ENCODE measurements at places on chromosomes 5 and 9.

GRCh38 chr5:107952450-107952849 is 281.7 kb upstream of the EFNA5 start:
- no peak for DNase-seq

- DNase-seq, result no peak
Observed at GRCh38 chr9:24479361-24480059, 66.2 kb downstream of the IZUMO3 start.

DNA sequence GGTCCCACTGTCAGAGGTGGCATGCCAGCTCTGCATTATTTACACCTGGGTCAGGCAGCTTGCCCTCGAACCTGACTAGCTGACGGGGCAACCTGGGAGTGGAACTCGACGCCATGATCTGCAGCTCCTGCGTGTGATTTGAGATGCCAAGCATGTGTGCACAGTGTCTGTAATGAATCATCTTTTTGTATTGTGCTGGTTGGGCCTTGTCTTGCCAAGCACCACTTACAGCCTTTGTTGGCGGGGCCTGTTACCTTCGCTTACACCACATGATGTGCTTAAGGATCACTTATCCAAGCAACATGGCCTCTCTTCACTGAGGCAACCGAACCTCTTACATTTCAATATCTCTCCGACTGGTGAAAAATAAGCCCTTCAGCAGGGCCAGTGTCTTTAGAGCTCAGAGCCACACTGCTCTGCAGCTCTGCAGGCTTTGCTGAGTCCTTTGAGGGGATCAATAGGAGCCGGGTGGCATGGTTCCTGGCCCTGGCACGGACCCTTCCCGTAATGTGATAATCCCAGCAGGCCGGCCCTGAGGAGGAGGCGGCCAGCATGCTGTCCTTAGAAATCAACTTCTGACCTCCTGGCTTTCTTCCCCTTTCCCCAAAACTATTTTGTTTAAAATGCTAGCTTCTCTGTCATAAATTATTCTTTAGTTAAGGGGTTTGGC is 297.7 kb upstream of the CD180 start:
- DNase-seq, result no peak

- DNase-seq, result no peak
Observed at GRCh38 chr9:91418215-91418610, 5.4 kb downstream of the NFIL3 start.

DNA sequence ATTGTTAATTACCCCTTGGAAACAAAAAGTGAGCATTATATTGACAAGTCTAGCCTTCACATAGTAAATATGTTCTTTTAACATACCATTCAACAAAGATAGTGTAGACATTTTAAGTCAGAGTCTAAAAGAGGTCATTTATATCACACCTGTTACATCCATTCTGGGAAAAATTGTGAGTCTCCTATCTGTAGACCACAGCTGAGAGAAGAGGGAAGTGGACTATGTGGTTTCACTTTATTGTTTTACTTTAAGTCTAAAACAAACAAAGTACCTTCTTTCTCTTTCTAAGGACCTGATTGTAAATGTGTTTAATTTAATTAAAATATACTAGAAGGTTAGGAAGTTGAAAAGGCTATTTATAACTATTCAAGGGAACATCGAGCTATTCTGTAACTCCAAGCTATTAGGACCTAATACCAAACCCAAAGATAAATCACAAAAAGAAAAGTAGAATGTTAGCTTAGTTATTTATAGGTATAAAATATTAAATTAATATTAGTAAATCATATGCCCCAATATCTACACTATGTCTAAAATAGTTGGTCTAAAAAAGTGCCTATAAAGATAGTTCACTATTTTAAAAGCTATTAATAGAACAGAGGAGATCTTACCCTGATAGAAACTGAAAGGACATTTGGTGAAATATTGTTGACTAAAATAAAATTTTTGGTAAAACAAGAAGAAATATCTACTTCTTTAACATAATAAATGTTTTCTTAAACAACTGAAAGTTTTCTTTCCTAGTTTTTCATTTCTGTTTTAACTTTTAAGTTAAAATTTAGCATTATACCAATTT is 134.9 kb downstream of the TMEM167A start:
- DNase-seq, result no peak

GRCh38 chr9:129402371-129402739 is 218.5 kb downstream of the C9orf50 start:
- no peak for DNase-seq

DNA sequence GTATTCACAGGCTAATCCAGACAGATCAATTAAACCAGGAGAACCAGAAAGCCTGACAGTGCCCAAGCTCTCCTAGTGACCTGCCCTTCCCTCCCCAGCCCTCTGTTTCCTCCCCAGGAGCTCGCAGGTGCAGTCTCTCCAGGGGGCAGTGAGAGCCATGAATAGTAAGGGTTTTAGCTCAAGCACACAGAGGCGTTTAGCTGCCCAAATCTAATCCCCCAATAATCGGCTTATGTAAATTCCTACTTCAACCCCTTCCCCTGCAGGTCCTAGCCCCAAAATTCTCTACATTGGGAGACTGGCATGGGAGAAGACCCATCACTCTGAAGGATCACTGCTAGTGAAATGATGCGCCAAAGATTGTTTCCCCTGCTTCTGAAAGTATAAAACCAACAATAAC is 10.5 kb upstream of the TAL2 start:
- DNase-seq, result no peak

DNA sequence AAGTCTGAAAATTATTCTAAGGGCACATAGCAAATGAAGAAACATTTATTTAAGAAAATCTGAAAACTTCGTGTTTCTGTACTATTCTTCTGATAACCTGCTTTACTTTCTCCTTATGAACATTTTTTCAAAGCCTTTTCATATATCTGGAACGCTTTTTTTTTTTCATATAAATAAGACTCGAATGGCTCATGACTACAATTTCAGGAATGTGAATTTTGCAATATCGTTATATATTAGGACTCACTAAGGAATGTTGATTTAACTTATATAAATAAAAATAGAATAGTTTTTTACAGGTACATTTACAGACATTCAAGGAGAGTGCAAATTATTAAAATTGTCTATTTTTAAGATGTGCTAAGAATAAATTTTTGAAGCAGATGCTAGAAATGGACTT is 42.9 kb downstream of the GPBP1 start:
- DNase-seq, result no peak

DNA sequence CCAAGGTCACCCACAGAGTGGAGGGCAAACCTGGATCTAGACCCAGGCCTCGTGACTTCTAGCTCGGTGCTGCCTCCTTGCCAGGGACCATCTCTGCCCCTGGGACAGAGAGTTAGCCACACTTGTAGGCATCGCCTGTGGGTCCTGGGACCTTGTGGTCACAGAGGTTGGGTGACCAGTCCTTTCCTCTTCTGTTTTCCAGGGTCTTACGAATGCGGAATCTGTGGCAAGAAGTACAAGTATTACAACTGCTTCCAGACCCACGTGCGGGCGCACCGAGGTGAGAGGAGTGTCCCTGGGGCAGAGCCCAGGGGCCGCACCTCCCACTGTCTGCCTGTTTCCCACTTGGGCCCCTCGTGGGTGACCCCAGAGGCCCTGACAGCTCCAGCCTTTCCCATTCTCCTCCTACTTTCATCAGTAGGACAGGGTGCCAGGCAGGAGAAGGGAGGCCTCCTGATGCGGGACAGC is 76.3 kb downstream of the AMBP start:
- no peak for DNase-seq

DNA sequence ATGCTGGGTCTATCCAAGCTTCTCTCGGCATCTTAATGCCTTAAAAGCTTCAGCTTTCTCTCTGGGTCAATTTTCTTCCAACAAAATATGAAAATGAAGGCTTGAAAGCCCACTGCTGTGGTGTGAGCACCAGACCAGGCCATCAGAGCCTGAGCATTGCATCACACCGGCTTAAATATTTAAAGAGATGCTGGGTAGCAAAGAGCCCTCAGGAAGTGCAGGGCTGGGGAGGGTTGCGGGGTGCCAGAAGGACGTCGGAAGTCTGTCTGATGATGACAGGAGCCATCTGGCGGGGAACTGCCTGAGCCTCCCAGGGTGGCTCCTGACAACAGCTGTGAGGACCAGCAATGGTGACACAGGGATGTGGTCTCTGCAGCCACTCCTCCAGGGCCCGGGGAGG is 185.5 kb downstream of the OLFM1 start:
- no peak for DNase-seq

DNA sequence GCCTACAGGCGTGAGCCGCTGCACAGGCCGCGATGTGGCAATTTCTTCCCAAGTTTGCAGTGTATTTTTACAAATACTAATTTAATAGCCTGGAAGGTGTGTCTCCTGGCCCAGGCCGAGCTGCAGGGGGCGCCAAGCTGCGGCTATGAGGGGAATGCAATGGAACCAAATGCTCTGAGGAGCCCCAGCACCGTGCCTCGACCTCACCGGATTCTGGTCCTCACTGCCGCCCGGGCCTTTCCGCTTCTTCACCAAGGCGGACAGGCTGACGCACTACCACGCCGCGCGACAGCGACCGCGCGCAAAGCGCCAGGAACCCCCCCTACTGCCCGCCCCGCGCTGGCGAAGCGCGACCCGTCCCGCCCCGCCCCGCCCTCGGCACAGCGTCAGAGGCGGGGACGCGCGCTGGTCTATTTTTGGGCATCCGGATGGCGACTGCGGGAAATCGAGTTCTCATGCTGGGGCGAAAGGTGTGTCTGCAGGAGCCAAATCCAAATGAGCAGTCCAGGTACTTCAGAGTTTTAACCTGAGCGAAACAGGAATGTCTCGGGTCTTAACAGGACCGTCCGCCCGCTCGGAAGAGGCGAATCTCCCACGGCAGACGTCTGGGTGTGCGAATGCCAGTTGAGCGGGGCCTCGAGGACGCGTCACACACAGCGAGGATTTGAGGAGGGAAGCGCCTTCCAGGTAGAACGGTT is 31.7 kb upstream of the PRXL2C start:
- DNase-seq, result peak; percentile 45

GRCh38 chr9:105062222-105062855 is 134.4 kb upstream of the ABCA1 start:
- no peak for DNase-seq

GRCh38 chr9:127707766-127708165 is 978 bp downstream of the CFAP157 start:
- DNase-seq, result peak; percentile 27

DNA sequence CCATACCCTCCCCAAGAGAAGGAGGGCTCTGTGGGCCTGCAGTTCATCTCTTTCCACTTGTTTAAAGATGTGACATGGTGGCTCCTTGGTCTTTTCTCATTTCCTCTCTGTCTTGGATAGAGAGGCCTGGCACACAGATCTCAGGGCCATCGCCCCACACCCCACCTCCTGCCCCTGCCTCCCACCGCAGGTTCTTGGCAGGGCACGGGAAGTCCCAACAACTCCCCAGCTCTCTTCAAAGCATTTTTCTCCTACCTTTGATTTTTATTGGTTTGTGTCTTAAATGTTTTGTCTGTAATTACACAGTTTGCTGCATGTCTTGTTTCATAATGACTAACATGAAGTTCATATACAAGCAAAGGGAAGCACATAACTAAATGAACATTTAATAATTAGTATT is 178.5 kb upstream of the MSX2 start:
- DNase-seq, result no peak

DNA sequence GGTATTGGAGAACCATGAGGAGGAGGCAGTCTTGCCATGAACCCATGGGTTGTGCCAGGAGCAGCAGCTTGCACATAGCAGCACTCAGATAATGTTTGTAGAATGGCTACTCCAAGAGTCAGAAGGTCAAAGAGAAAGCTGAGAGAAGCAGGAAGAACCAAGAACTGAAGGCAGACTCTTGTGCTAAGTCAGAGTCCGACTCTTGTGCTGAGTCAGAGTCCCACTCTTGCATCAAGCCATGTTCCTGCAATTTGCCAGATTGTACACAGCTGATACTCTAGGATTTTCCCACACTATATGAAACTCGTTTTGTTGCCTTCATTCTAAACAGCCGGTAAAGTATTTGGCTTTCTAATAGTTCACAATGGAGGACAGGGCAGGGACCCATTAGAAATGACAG is 26.2 kb upstream of the HSPA9 start:
- no peak for DNase-seq

GRCh38 chr9:28616310-28616709 is 1043.0 kb upstream of the C9orf72 start:
- DNase-seq, result no peak

GRCh38 chr9:81224166-81225081 is 464.9 kb downstream of the TLE1 start:
- DNase-seq, result no peak

DNA sequence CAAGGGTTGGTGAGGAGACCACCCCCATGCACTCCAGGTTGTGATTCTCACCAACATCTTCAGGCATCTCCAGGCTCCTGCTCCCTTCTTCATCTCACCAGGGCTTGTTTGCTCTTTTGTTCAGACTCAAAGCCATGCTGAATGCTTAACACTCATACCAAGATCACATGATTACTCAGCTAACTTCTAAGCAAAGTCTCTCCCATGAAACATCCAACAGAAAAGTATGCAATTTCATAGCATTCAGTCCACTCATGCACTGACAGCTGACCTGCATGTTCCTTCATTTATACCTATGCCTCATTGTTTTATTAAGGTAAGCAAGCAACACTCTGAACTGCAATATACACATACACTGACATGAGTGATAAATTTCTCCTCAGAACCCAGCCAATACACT is 69.0 kb downstream of the SHC3 start:
- DNase-seq, result no peak

GRCh38 chr5:20213803-20214202 is 225.8 kb upstream of the CDH18 start:
- no peak for DNase-seq

DNA sequence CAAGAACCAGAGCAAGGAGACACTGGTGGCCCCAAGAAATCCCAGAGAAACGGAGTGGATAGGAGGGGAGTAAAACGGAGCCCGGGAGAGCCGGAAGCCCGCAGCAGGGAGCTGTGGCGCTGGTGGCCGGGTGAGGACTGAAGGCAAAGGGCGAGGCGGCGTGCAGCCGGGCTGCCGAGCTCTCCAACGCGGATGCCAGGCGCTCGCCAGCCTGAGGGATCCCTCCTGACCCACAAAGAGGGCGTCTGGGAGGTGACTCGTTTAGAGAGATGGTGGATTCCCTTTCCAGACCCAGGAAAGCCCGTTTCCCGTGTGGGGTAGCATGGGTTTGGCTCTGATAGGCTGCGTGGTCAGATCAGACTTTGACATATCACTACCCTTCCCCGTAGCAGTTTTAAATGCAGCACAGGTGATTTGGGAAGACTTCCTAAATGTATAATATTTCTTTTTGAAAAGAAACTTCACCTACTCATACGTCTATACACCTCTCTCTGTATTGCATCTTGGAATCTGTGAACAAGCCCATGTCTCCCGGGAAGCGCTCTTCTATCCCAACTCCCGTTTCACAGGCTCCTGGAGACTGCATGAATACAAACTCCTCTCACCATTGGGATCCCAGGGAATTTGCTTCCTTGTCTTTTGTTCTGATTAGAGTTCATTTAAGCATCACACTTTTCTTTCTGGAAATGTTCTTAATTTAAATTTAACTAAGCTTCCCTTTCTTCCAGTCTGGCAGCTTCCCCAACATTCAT is 158.1 kb downstream of the C9orf152 start:
- no peak for DNase-seq

DNA sequence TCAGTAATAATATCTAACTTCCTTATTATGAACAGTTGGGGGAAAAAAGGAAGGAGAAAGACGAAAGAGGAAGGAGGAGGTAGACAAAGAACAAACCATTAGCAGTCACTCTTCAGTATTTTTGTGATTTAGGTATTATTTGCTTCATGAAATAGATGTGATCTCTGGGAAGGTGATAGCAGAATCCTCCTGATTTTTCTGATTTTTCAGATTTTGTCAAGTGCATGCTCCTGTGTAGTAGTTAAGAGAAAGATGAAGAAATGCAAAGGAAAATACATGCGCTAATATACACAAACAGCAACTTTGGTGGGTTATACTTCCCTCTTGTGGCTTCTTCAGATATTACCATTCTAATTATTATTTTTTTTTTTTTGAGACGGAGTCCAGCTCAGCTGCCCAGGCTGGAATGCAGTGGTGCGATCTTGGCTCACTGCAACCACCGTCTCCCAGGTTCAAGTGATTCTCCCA is 31.6 kb downstream of the LMNB1 start:
- DNase-seq, result no peak
